Cortex of kidney (tissue), 1 donor: ENCODE measurements at places on chromosomes 2 and 18.

DNA sequence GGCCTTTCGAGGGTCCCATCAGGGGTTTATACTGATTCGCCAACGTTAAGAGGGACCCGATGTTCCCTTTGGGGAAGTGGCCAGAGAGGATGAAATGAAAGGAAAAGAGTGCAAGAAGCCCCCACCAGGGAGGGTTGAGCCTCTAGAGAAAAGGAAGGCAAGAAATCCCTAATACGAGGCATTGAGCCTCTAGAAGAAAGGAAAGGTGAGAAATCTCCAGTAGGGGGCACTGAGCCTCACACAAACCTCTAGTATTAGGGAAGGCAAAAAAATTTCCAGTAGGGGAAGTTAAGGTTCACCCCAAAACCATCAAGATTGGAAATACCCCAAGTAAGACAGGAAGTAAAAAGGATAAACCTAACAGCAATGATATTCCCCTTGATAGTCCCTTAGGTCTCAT is 9.8 kb upstream of the SAP130 start:
- no peak for DNase-seq

DNA sequence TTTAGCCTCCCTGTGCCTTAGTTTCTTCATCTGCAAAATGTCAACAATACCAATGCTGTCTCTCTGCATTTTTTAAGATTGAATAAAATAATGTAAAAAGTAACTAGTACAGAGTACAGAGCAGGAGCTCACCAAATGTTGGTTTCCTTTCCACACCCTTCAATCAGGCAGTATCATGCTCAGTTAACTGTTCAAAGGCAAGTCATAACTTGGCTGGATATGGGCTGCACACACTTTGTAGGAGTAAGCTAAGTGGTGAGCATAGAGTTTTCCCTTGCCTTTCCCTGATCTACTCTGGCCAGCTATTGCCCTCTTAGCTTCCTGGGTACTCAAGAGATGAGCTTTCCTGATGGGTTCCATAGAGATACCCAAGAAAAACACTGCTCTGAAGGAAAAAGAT is 77.9 kb downstream of the CYBRD1 start:
- no peak for DNase-seq

DNA sequence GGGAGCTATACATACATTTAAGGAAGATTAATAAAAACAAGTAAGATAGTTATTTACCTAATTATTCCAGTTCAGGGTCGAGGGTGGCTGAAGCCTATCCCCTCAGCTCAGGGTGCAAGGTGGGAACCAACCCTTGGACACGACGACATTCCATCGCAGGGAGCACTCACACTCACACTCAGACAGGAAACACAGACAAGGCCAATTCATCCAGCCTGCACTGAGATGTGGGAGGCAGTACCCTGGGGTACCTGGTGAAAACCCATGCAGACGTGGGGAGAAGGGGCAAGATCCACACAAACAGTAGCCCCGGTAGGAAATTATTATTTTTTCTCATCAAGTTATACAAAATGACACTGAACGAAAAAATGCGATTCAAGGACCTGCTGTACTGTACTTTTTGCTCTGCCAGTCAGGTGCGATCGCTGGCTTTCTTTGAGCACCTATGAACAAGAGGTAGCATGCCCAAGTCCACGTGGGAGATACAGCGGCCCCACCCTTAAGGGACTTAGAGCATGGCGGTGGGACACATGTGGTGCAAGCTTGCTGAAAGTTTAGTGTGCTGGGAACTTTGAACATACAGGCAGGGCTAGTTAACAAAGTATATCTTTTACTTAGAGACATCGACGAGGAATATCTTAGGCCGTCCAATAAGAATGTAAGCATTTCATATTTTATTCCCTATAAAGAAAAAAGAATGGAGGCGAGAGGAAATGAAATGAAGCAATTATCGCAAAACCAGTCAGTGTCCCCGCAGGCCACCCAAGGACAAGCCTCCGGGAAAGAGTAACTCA is 624 bp downstream of the METTL8 start:
- no peak for DNase-seq

DNA sequence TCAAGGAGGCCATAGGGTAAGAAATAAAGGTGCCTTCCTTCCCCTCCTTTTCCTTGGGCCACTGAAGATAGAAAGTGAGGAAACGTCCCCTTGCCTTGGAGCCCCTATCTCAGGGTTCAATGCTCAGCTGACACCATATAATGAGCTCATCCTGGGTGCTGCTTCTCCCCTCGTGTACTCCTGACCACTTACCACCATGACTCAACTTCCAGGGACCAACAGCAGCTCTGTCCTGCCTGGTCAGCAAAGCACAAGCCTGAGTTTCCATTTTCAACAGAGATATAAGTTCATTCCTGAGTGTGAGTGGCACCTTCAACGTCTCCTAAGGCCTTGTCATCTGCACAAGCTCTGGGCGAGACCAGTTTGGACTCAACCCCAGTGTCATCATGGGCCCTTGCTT is 151.2 kb downstream of the CAPN13 start:
- no peak for DNase-seq

DNA sequence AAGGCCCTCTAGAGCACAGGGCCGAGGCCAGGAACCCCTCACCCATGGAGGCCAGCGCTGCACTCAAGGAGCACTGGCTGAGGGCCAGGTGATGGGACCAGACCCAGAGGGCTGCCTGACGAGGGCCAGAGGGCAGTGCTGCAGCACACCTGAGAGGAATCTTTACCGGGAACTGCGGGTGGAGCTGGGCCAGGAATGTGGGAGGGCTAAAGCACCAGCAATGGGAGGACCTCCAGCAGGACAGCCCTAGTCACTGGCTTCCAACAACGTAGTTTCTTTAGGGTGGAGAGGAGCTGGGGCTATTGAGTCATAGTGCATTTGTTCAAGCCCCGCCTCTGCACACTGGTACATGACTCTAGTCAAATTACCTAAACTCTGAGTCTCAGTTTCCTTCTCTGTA is 143.4 kb downstream of the TMEM17 start:
- no peak for DNase-seq

DNA sequence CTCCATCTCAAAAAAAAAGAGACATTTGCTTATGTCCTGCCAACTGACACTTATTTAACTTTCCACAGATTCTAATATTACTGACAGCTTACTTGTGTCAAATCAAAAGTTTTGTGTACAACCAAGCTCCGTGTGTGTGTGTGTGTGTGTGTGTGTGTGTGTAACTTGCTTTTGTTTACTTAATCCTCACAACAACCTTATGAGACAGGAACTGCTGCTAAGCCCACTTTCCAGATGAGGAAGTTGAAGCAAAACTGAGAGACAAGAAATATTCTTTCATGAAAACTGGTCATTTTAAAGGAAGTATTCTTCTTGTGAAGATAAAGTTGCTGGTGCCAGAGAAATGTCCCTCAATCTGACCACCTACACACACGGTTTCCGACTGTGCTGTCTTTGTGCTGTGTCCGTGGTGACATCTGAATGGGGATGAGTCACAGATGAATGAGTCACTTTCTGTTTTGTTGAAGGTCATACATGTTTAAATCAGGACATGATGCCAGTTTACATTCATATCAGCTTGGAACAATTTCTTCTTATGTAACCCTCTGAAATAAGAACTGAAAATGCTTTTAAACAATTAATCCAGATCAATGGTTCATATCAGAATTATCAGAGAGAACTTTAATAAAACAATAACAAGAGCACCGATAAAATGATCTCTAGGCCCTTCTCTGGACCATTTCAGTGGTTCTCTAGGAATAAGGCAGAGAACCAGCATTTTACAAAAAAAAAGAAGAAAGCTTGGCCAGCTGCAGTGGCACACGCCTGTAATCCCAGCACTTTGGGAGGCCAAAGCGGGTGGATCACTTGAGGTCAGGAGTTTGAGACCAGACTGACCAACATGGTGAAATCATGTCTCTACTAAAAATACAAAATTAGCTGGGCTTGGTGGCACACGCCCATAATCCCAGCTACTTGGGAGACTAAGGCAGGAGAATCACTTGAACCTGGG is 95.5 kb downstream of the THNSL2 start:
- DNase-seq, result no peak

DNA sequence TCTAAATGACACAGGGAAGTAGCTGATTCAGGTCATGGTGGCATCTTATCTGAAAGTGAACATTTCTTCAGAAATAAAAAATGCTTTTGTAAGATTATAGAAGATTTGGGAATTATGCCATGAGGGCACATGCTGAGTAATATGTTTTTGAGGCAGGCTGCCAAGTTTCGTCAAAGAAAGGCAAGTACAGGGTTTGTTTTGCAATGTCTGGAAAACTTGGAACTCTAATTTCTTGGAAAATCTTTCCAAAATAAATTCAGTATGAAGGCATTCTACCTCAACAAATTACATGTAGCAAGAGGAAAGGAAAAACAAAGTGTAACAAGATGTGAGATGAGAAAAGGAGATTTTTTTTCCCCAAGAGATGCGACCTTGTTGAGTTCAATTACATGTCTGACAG is 167.7 kb downstream of the PLCL1 start:
- DNase-seq, result no peak

DNA sequence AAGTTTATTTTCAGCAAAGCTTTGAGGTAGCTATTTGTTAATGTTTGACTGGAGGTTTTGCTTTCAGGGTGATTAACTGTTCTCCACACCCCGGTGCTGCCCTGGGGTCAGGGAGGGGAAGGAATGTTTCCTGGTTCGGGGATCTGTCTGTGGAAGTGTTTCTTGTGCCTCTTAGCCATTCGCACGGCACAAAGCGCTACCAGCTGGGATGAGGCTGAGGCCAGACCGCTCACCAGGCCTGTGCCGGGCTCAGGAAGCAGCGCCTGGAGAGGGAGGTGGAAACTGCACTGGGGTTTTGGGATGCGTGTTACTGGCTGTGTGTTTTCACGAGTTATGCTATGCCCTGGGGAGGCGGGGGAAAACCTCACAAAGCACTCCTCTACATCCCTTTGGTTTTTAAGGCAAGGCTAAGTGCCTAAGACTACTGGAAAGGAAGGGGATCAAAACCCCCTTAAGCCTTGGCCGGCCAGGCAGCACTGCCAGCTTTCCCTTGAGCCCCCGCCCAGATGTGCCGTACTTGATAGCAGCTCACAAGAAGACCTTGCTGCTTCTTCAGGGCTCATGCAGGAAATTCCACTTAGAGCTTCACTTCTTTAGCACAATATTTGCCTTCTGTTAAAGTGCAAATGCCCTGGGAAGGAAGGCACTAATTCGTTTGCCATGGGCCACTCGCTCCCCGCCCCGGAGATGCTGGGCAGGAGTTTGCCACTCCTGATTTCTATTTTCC is 65.7 kb upstream of the CNGA3 start:
- DNase-seq, result no peak

- no peak for DNase-seq
Measured at GRCh38 chr18:5107988-5108387, 89.1 kb downstream of the AKAIN1 start.

DNA sequence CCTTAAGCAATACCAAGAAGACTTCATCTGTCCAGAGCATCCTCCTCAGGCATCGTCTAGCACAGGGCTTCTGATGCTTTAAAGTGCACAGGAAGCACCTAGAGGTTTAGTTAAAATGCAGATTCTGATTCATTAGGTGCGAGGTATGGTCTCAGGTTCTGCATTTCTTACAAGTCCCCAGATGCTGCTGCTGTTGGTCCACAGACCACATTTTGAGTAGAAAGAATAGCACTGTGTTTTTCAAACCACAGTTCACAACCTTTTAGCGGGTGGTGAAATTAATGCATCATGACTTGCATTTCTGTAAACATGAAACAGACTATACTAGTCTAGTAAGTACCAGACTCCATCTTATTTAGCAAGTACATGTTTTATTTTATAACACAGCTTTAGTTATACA is 134.6 kb downstream of the TMEFF2 start:
- no peak for DNase-seq

DNA sequence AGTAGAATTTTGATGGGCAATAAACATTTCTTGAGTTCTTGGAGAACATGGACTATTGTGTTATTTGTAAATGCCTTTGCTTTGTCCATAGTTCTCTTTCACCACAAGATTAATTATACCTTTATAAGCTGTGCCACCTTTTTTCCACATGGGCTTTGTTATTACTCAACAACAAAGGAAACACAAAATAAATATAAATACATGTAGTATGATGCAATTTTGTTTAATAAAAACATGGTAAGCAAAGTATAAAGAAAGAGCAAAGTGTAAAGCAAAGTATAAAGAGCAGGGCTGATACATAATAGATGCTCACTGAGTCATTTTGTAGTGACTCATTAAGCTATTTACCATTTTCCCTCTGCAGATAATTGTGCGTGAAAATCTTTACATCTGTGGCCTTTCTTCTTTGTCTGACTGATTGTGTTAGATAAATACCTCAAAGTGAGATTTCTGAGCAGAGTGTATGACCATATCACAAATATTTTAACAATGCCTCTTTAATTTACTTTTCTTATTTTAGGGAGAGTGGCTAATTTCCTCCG is 80.9 kb downstream of the CERS6 start:
- no peak for DNase-seq

GRCh38 chr2:188285774-188286173 is 5.9 kb upstream of the GULP1 start:
- DNase-seq, result no peak

GRCh38 chr2:68357605-68358337 is 7.3 kb upstream of the PLEK start:
- DNase-seq, result no peak

DNA sequence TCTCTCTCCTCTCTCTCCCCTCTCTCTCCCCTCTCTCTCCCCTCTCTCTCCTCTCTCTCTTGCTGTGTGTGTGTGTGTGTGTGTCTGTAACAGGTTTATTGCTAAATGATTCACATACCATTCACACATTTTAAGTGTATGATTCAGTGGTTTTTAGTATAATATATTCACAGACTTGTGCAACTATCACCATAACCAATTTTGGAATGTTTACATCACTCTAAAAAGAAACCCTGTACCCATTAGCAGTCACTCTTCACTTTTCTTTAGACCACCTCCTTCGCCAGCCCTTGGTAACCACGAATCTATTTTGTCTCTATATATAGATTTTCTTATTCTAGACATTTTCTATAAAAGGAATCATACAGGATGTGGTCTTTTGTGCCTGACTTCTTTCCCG is 11.4 kb downstream of the THNSL2 start:
- no peak for DNase-seq

DNA sequence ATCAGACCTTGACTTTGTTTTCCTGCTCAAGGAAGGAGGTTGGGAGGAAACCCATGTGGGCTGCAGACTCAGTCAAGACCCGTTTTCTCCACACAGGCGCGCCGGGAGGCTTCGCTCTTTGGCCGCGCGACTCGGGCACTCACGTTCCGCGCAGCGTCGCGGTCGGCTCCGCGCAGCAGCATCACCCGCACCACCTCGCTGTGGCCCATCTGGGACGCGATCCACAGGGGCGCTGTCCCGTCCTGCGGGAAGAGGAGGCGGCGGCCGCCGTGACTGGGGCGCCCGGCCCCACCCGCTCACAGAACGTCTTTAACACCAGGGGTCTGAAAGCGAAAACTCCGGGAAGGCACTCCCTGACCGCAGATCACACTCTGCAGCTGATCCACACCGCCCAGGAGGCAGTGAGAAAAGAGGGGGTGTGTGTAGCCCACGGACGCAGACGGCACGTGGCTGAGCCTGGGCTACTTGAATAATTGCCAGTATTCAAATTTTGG is 33.1 kb upstream of the NPC1 start:
- DNase-seq, result no peak

GRCh38 chr2:2542316-2542715 is 211.2 kb upstream of the MYT1L start:
- no peak for DNase-seq
